ENCODE measurements at places on chromosomes 2 and 18. TPM values are rescaled to one million over a fixed set of nuclear protein-coding genes. Genes with fewer than 3 reads are reported as not detected.

The TIA1 gene
- total RNA-seq, result 163 TPM

GRCh38 chr18:39380866-39381265 lies 1815.3 kb upstream of the CELF4 start:
- peak; percentile 95 for ATAC-seq

GRCh38 chr2:171957061-171957460 lies 34.8 kb downstream of the HAT1 start:
- no peak for ATAC-seq

DNA sequence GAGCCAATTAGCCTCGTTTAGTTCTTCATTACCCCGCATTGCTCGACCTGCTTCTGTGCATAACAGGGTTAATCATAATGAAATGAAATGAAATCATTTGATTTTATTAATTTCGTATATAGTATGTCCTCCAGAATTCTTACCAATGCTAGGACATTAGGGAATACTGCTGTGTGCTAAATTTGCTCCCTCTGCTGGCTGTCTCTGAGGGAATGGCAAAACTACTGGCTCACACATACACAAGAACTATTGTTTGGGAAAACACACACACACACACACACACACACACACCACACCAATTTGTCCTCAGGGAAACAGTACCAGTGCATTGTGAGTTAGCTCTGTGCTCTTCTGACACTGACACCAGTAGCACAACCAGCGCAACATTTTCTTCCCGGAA lies 273.3 kb upstream of the TCF4 start:
- no peak for ATAC-seq

- ATAC-seq, result no peak
These were observed 211.0 kb downstream of the NEDD4L start for GRCh38 chr18:58254873-58255511.

DNA sequence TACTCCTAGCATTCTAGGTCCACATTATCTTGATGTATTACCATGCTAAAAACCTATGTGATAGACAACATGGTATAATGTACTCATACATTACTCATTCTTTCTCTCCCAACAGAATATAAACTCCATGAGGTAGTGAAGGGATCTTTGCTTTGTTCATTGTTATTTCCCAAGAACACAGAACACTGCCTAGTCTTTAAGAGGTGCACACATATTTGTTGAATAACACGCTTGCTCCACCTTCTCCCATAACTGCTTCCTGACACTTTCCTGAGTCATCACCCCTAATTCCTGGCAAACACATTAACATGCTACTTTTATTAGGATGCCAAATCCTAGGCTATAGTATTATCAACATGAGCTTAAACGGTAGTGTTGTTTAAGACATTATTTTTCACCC lies 41.3 kb downstream of the REV1 start:
- no peak for ATAC-seq

DNA sequence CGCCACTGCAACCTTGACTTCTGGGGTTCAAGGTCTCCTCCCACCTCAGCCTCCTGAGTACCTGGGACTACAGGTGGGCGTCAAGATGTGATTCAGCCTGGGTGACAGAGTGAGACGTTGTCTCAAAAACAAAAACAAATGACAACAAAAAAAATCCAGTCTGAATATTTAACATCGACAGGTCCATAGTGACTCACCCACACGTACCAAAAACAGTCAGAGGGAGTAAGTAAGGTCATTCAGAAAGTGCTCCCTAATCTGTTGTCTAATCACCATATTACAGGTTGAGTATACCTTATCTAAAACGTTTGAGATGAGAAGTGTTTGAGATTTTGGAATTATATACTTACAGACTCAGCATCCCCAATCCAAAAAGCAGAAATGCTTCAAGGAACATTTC lies 24.4 kb downstream of the SAP130 start:
- no peak for ATAC-seq

The BOLA3 gene
- 61.0 TPM for total RNA-seq

The CCDC148 gene
- total RNA-seq, result 1.0 TPM

The FOXD4L1 gene
- 0.68 TPM for total RNA-seq

The TMEM200C gene
- 9.5 TPM for total RNA-seq

- ATAC-seq, result no peak
These were observed 86.7 kb downstream of the GALNT14 start for GRCh38 chr2:31051258-31052140.

GRCh38 chr2:9778471-9779316 lies 64.6 kb upstream of the TAF1B start:
- peak; percentile 50 for ATAC-seq

The CTAGE1 gene
- not detected for total RNA-seq

- no peak for ATAC-seq
These were observed 115.0 kb upstream of the CDCA7 start for GRCh38 chr2:173239644-173240043.

The INO80D gene
- total RNA-seq, result 8.6 TPM

GRCh38 chr2:43174368-43174916 lies 52.0 kb downstream of the ZFP36L2 start:
- ATAC-seq, result no peak

- ATAC-seq, result peak; percentile 18
These were observed 8.0 kb downstream of the PDCD1 start for GRCh38 chr2:241850544-241851324.

The CGREF1 gene
- total RNA-seq, result 8.2 TPM

The SPATA3 gene
- total RNA-seq, result 0.23 TPM

DNA sequence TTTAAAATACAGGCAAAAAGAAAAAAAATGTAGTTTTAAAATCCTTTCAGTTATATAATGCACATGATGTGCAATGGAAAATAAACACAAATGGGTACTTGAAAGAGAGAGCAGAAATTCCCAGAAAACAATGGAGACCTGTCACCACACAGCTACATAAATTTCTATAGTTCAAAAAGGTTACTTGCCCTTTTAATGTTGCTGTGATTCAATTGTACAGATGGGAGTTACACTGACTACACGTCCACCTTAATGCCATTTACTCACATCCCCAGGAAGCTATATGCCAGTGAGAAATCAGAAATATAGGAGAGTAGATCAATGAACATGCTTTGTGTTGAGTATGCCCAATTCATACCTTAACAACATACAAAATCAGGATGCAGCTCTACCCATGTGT lies 269.6 kb downstream of the ERBB4 start:
- peak; percentile 68 for ATAC-seq

The MOCOS gene
- 0.75 TPM for total RNA-seq

DNA sequence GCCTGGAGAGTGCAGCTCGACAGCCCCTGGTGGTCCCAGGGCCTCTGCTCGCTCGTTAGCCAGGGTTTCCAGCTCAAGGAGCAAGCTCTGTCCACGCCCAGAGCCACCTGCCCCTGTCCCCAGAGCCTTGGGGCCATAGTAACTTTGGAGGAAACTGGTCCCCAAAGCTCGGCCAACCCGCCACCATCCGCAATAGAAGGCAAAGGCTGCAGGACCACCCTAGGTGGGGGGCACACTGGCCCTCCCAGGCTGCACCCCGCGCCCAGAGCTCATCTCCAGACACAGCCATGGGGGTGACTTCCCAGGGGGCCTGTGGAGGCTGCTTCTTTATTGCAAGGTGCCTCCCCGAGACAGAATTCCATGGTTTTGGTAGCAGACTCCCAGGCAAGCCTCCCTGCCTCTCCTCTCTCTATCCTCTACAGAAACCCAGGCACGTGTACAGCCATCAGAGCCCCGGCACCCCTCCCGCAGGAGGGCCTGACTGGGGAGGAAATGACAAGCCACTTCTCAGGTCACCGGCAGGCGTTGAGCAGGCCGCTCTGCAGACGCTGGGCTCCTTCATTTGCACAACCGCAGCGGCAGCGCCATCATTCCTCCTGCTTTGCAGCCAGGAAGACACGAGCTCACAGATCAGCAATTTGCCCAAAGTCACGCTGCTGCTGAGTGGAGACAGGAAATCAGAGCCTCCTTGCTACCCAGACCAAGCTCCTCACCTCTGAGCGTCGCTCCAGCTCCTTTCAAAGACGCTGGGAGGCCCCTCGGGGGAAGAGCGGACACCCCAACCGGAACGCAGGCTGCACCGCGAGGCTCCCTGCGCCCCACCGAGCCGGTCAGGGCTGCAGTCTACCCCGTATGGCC lies 80.2 kb downstream of the NDUFA10 start:
- no peak for ATAC-seq

The MXD1 gene
- total RNA-seq, result 11.6 TPM

DNA sequence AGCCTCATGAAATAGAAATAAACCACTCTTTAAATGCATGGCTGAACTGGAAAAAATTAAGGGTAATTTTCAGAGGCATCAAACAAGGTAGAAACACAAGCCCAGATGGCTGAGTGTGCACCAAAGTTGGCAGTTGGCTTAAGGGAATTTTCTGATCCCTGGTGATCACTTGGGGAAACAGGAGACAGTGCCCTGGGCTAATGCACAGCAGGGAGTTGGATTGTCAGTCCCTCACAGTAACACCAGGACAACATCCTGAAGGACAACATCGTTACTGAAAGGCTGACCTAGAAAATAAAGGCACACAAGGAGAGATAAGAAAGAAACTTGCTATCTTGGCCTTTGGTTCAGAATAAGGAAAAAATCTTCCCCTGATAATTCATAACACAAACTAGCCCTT lies 417.0 kb downstream of the SLC4A3 start:
- ATAC-seq, result no peak

- no peak for ATAC-seq
These were observed 12.5 kb downstream of the ERBB4 start for GRCh38 chr2:212526059-212526458.

- no peak for ATAC-seq
These were observed 21.4 kb downstream of the AP1S3 start for GRCh38 chr2:223815884-223816570.

DNA sequence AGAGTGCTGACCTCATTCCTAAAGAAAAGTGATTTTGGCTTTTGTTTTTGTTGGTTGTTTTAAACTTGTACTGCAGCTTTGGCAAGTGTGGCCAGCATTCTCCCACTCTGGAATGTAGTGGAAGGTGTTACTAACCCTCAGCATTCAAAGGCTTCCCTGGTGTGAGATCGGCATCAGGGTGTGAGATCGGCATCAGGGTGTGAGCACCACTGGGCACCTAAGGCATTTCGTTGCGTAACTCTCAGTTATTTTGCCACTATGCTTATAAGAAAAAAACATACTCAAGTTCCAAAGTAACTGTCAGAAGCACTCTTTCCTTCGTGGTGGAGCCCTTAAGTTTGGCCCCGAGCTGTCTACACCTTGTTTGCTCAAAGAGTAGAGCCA lies 1.7 kb downstream of the CYBRD1 start:
- no peak for ATAC-seq

DNA sequence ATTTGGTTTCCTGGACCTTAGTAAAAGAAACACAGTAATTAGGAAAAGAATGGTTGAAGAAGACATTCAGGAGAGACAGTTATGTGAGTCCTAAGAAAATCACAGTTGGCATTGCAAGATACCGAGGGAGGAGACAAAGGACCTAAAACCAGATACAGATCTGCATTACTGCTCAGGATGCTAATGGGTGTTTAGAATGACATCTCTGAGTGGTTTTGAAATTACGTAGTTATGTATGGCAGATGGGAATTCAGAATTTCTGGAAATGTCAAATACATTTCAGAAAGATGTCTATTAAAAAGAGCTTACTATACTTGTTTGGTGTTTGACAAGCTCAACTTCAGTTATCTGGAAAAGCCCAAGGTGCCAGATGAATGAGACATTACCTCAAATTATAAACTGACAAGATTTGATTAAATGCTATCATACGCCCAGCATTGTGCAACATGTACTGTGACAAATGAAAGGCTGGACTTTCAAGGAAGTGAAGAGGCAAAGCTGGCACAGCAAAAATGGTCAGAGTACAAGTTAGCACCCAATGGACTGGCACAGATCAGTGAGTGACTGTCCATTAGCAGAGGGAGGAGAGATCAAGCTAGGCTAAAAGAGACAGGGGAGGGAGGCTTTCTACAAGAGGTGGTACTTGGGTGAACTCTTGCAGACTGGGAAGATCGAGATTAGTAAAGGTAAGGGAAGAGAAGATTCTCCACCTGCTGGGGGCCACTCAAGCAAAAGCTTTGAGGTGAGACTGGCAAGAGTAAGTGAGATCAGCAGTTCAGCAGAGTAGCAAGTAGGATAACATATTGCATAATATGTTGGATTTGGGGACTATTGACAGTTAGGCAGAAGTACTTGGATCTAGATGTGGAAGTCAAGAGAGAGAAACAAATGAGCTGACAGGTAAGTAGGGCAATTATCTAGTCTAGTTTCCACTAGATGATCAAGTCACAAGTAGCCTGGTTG lies 168.9 kb downstream of the CYRIA start:
- no peak for ATAC-seq

DNA sequence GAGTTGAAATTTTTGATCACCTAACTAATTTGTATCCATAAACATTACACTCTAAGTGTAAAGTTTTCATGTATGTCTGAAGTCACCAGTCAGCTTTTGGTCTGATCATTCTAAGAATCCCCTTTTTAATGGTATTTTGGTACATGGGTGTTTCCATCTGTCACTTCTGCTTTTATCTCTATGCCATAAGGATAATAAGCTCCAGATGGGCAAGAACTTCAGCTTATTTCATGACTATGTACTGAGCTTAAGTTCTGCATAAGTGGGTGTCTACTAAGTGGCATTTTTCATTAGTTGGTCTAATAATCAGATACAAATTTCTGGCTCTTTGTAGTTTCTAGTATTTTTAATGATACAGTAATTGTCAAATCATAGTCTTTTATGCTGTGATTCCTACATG lies 20.4 kb downstream of the UBXN4 start:
- no peak for ATAC-seq

The DPP4 gene
- total RNA-seq, result 1.9 TPM

GRCh38 chr2:72574886-72575285 lies 250.9 kb downstream of the EXOC6B start:
- ATAC-seq, result no peak

- no peak for ATAC-seq
These were observed 91.7 kb downstream of the KLF7 start for GRCh38 chr2:207073801-207074678.

The ADD2 gene
- 47.0 TPM for total RNA-seq

The RTP5 gene
- 0.63 TPM for total RNA-seq

GRCh38 chr2:120305937-120306490 lies 39.9 kb upstream of the INHBB start:
- no peak for ATAC-seq

DNA sequence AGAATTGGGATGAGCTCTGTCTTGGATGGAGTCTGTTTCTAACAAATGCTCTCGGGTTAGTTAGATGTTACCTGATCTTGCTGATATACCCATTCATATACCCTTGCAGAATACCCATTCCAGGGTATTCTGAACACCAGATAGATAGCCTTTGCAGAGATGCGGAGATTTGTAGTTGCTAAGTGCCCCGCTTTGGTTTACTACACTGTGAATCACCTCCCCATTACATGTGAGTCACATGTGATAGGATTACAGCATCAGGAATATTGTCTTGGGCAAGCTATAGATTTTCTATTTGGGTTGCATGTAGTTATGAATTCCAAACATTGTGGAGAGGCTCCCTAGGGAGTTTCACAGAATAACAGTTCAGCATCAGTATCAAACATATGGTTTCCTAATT lies 3.8 kb downstream of the VSNL1 start:
- no peak for ATAC-seq
